ENCODE measurements at places on chromosomes 2 and 18.

DNA sequence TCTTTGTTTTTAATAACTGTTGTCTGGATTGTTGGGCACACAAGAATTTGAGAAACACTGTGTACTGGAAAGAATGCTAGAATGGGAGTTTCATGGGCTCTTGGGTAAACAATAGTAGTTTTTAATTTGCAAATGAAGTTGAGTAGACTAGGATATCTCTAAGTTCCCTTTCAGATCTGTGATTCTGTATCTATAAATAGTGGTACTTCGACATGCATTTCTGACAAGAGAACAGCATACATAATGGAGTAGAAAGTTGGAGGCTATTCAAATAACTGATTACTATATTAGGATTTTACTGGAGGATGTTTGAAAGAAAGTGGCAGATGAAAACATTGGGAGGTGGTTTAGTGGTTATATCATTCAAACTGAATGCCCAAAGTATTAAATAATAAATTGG is 29.5 kb downstream of the EPB41L5 start:
- no peak for DNase-seq

DNA sequence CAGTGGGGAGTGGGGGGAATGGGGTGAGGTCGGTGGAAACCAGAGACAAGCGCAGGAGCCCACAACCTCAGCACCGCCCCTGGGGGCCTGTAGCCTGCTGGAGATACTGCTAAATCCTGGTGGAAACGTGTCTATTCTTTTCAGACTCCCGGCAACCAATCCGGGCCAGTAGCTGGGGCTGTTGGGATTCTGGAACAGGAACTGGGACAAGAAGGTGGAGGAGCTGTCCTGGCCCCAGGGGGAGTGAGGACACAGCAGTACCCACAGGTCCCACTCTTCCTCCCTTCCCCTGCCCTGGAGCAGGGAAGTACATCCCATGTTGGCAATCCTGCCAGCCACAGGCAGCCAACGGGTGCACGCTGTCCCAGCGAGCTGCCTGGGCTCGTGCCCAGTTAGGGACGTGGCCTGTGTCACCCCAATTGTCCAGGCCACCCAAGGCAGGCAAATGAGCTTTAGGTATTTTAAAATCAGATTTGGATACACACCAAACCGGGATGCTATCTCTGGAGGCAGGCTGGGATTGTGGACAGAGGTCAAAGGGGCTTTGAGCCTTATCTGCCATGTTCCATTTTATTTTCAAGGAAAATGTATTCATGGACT is 51.8 kb downstream of the HS1BP3 start:
- DNase-seq = no peak

GRCh38 chr2:173347305-173348168 is 7.1 kb upstream of the CDCA7 start:
- DNase-seq = no peak

DNA sequence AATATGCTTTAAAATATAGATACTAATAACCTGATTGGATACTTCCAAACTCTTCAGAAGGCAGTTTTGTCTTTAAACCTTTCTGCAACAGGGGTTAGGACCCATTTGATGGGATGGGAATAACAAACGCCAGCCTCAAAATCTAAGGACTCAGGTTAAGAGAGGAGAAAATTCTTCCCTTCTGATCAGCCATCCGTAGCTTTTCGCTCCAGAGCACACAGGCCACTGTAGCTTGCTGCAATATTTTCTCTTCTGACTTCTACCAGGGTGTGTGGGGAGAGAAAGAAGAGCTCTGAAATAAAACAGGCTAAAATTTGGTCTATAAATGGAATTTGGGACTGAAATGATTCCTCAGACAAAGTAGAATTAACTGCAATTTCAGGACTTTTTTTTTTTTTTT is 95.1 kb downstream of the ALPK2 start:
- DNase-seq = no peak

DNA sequence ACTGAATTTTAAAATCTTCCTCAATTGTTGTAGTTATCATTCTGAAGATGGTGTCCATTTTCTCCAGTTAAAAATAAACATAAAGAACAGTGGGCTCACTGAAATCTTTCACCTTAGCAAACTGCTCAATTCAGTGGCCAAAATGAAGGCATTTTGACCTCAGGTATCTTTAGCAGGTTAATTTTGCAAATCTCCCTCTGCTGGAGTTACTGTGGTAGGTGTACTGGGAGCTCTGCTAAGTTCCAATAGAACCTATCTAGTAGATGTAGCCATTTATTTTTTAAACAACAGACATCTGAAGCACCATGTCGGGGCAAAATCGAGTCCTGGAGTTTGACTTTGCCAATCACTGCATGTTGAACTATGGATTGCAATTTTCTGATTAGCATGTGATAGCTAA is 177.1 kb downstream of the IRS1 start:
- no peak for DNase-seq

DNA sequence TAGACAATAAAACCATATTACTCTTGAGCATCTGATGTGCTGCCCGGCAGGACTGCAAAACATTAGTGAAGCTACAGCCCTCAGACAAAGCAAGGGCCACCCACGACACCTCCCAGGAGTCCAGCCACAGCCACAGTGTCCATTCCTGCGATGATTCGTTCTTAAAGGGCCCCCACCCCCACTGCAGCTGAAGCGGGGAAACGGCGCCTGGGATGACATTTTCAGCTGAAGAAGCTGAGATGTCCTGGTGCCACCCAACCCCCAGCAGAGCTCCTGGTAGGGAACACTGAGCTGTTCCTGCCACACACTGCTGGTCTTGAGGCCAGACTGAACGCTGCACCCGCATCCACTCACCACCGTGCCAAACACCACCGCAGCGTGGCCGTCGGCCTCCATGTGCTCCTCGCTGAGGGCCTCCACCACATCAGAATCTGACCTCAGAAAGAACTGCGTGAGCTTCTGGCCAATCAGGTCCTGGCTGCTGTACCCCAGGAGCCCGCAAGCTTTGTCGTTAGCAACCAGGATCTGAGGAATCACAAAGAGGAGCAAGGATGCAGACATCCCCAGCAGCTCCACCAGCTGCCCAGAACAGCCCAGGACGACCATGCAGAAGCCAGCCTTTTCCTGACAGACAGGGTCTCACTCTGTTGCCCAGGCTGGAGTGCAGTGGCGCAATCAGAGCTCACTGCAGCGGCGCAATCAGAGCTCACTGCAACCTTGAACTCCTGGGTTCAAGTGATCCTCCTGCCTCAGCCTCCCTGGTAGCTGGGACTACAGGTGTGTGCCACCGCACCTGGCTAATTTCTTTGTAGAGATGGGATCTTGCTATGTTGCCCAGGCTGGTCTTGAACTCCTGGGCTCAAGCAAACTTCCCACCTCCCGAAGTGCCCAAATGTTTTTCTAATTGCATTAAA is 9.5 kb downstream of the PASK start:
- DNase-seq = no peak

GRCh38 chr18:30696201-30696600 is 346.3 kb downstream of the DSC3 start:
- no peak for DNase-seq

DNA sequence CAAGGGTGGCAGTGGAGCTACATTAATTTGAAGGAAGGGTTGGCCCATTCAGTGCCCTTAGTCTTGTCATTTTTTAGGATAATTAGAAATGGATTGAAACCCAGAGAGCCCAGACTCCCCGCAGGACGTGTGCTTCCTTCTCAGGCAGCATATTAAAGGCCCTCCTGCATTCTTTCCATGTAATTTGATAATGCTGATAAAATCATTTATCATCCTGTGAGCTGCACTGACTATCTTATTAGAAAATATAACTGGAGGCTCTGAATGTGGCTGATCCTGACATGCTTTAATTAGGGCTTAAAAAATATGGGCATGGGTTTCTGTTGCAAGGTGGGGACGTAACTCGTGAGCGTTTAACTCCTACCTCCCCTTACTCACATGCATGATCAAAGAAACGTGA is 148.1 kb downstream of the ACKR3 start:
- DNase-seq = no peak
